ENCODE measurements at places on chromosomes 13 and 19.

GRCh38 chr19:36527341-36527740 lies 730 bp downstream of the ZNF260 start:
- no peak for DNase-seq

- DNase-seq, result no peak
Observed at GRCh38 chr19:23547816-23548430, 139.1 kb downstream of the ZNF675 start.

GRCh38 chr13:40585911-40586471 lies 80.5 kb downstream of the FOXO1 start:
- DNase-seq, result no peak

GRCh38 chr13:80955501-80955900 lies 614.6 kb upstream of the SPRY2 start:
- DNase-seq, result no peak

DNA sequence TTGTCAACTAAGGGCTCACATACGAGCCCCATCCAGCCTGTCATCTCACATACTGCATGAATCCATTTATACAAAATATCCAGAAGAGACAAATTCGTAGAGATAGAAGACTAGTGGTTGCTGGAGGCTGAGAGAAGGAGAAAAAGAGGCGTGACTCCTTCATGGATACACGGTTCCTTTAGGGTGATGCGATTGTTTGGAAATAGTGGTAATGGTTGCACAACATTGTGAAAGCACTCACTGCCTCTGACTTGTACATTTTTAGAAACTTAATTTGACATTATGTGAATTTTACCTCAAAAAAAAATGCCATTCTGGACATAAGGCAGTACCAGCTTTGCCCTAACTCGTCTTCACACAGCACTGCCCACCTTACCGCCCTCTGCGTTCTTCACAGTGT lies 27.3 kb downstream of the IGFL1 start:
- no peak for DNase-seq

DNA sequence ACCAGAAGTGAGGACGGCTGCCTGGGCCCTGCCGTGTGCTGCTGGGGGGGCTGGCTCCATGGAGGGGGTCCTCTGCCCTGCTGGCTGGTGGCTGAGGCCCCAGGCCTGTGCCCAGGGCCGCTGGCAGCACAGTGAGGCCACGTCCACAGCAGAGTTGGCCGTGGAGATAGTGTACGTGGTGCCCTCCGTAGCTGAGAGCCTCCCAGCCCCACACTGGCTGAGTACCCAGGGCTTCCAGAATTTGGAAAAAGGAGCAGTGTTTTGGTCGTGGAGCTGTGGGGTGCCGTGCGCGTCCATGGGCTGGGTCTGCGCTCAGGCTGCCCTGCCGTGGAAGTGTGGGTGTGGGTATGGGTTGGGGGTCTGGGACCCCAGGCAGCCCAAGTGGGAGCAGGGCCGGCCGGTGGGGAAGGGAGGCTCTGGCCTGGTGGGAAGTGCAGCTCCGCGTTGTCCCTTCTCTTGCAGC lies 5.9 kb downstream of the PTBP1 start:
- DNase-seq, result no peak

Measured in WERI-Rb-1 (cell line).